EL (cell line): ENCODE measurements at places on chromosomes 1 and 21.

- DNase-seq, result no peak
Observed at GRCh38 chr1:44417351-44418021, 12.4 kb downstream of the RNF220 start.

DNA sequence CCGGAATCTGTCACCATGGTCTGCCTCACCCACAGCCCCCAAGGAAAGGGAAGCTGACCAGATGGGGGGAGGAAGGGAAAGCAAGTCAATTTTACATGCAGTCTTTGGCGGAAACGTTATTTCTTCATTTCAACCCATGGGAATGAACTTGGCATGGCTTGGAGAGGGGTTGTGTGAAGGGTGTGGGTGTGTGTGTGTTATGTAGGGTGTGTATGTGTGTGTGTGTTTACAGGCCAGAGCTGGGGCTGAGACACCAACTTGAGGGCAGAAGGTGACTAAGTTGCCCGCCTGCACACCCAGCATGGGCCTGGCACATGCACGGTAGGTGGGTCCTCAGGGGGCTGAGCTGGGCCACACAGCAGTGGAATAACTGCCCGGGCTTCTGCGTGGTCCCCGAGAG lies 65.2 kb downstream of the MRPL37 start:
- no peak for DNase-seq

- DNase-seq, result peak; percentile 13
Observed at GRCh38 chr1:193890935-193891334, 704.5 kb upstream of the B3GALT2 start.

DNA sequence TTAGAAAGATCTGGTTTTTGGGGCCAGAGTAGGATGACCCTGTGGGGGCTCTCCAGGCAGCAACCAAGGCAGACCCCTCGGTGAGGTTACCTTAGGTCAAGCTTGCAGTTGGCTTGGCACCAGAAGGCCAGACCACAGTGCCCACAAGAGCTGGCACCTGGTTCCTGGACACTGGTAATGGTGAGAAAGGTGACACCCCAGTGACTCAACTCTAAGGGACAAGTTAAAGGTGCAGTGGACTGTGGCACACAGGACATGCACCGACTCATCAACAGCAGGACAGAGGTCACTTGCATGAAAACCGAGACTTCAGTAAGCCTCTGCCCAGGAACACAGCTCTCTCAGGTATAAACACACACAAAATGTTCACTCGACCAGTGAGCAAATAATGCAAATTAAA lies 6.7 kb downstream of the LRRC38 start:
- no peak for DNase-seq

GRCh38 chr1:186330758-186331157 lies 44.3 kb downstream of the TPR start:
- no peak for DNase-seq

DNA sequence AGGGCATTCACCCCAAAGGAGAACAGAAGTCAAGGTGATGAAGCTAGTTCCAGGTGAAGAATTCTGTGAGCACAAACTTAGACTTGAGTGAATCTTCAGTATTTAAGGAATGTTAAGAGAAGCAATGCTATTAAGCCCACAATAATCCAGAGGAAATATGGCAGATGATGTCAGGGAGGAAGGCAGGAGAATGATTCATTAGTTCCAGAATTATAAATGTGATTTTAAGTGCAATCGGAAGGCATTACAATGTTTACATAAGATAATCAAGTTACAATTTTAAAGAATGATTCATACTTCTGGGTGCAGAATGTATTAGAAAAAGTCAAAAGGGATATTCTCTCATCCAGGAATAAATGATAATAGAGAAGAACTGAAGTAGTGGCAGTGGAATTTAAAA lies 545.2 kb upstream of the BRINP3 start:
- DNase-seq, result peak; percentile 64

GRCh38 chr1:229383961-229384360 lies 41.1 kb upstream of the CCSAP start:
- DNase-seq, result no peak

DNA sequence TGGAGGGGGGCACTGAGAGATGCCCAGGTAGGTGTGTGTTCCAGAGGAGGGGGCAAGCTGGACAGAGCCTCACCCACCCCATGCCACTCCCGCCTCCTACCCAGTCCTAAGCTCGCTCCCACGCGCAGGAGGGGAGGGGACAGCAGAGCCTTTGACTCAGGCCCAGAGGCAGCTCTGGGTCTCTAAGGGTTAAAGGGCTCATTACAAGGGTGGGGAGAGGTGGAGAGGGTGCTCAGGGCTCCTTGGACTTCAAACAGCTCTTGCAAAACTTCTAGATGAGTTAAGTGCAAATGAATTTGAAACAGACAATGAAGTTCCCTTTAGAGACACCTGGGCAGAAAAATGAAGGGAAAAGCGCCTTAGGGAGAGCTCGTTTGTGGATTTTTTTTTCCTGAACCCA lies 104.2 kb upstream of the CASZ1 start:
- DNase-seq, result no peak

GRCh38 chr1:43312663-43313515 lies 12.1 kb downstream of the TIE1 start:
- DNase-seq, result no peak

GRCh38 chr1:186629341-186629740 lies 50.9 kb downstream of the PTGS2 start:
- DNase-seq, result no peak

DNA sequence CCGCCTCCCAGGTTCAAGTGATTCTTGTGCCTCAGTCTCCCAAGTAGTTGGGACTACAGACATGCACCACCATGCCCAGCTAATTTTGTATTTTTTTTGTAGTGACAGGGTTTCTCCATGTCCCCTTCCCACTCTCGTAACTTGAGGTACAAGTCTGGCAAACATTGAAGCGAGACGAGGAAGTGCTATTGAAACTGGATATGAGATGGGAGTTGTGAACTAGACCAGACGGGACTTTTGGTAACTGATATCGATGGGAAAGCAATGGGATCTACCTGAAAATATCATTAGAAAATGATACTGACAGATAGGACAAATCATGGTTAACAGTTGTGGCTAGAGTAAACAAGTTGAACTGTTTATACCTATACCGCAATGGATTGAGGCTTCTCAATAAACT lies 95.2 kb upstream of the TRABD2B start:
- DNase-seq, result no peak

DNA sequence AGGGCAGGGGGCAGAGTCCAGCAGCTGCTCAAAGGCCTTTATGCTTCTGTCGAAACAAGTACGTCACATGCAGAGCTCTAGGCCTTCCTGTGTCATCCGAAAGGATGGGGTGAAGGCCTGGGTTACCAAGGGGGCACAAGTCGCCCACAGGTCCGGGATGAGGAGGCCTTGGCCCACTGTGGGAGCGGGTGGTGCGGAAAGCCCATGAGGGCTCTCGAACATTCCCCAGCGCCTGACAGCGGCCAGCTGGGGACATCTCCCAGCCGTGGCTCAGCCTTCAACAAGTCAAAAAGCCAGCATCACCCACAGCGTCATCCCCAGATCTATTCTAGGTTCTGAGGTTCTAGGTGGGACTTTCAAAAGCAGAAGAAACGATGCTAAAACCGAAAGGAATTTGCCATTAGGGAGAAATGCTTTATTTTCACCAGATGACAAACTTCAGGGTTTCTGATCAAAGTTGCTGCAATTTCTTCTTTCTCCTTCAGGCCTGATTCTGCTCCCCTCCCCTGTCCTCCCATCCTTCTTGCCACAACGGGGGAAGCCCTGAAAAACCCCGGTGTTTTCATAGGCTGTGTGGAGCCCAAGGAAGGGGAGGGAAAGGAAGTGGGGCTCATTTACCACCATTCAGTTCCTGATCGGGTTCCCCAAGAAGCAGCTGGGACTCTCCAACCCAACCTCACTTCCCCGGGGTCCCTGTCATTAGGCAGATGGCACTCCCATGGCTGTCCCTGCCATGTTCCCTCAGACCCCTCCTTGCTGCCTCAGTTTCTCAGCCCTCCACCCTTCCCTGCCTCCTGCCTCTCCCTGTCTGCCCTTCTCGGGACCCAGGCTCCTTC lies 17.6 kb downstream of the GPR137B start:
- no peak for DNase-seq

- peak; percentile 57 for DNase-seq
Observed at GRCh38 chr1:81703756-81704463, 96.8 kb upstream of the ADGRL2 start.

GRCh38 chr1:206582971-206583706 lies 29.1 kb downstream of the EIF2D start:
- DNase-seq, result no peak

DNA sequence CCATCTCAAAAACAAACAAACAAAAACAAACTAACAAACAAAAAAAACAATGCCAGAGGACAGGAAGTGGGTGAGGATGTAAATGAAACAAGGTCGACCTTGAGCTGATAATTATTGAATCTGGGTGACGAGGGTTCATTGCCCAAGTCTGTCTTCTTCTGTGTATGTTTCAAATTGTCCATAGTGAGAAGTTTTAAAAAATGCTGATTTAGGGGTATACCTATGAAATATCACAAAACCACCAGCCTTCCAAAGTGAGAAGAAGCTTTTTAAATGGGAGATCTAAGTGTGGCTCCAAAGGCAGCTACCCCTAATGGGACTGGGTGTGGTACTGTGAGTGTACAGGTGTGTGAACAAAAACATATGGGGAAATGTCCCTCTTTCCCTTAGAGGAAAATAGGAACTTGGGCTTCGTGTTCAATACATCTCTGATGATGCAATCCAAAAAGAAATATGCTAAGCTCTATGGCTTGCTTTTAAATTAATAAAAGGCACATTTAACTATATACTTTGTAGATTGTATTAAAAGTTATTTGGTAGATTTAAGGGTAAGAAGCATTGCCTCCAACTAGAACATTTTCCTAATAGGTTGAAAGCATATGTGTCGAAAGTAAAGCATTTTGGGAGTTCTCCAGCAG lies 33.1 kb upstream of the VPS26C start:
- DNase-seq, result no peak

GRCh38 chr1:101653482-101653946 lies 343.2 kb downstream of the OLFM3 start:
- DNase-seq, result peak; percentile 31

DNA sequence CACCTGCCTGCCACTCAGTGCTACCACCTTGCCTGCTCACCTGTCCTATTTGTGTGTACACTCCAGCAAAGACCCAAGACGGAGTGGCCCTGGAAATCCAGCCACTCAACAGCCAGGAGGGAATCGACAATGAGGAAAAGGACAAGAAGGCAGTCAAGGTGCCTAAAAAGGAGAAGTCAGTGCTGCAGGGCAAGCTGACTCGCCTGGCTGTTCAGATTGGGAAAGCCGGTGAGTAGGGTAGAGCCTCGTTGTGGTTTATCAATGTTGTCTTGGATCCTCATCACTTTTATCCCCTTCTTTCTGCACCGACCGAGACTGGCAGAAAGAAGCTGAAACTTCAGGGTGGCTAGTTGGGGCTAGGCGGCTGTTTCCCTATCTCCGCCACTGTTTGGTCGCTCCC lies 61.4 kb upstream of the LAX1 start:
- DNase-seq, result no peak

DNA sequence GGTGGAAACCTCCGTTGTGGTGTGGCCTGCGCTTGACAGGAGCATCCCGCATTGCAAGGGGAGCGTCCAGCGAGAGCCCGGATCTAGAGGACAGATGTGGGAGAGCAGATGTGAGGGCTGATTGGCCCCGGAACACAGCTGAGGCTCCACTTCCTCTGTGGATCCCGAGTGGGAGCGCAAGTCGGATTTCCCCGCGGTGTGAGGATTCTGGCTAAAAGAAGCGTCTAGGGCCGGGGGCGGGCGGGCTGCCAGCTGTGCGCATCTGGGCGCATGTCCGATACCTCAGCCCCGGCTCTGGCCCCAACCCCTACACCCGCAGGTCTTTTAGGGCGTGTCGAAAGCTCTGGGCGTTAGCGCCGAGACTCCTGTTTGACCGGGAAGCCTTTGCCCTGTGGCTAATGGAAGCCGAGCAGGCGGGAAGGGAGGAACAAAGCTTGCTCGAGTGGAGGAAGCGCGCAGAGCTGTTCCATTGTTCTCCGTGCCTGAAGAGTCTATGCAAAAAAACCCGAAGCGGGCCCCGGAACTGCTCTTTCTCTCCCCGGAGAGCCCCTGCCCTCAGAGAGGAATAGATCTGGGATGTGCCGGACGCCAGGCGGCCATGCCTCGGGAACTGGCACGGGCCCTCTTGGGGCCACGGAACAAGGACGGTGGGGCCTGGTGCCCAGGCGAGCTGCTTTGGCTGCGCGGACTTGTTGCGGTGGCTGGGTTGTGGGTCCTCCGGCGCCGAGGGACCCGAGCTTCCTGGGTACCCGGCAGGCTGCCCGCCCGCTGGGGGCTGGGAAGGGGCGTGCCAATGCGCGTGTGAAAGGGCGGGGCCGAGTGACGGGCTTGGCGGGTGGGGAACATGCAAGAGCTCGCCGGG lies 111.1 kb downstream of the NAV1 start:
- peak; percentile 82 for DNase-seq

- no peak for DNase-seq
Observed at GRCh38 chr1:54391450-54392209, 14.6 kb downstream of the SSBP3 start.

GRCh38 chr1:27571439-27572018 lies 32.4 kb downstream of the AHDC1 start:
- no peak for DNase-seq
